ENCODE measurements at places on chromosomes 5 and 9.

DNA sequence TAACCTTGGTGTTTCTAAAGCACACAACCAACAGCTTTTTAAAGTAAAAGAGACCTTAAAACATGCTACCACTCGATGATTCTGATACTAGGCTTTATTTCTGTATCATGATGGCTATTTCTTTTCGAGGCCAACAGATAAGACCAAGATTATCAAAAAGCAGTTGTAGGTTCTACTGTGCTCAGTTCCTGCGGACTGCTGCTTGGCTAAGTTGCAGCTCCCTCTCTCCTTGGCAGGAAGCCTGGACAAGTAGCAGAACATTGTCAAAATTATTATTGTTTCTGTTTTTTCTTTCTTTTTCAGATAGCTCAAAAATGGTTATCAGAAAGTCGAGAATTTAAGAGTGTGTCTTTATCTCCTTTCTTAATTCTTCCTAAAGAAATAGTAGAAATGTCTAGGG lies 607.6 kb downstream of the PTPRD start:
- no peak for DNase-seq

DNA sequence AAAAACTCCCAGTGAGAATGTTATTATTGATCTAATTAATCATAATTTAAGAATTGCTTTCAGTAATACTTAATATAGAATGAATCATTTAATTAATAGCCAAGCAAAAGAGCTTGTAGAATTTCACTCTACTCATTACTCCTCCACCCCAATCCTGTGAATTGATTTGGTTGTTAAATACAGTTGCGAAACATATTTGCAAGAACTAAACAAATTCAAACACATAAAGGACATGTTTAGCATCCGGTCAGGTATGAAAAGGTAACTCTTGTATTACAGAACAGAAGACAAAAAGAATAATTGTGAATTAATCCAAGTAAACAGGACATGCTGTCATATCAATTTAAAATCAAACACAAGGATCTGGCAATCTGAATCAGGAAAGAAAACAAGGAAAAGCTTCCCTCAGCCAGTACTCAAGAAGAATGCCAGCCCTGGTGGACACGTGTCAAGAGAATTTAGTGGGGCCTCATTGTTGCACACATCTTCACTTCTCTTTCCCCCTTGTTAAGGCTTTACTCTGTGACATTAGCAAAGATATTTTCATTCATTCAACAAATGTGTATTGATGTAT lies 89.4 kb upstream of the SLC12A2 start:
- no peak for DNase-seq

GRCh38 chr9:133031496-133031911 lies 707 bp downstream of the GTF3C5 start:
- no peak for DNase-seq

DNA sequence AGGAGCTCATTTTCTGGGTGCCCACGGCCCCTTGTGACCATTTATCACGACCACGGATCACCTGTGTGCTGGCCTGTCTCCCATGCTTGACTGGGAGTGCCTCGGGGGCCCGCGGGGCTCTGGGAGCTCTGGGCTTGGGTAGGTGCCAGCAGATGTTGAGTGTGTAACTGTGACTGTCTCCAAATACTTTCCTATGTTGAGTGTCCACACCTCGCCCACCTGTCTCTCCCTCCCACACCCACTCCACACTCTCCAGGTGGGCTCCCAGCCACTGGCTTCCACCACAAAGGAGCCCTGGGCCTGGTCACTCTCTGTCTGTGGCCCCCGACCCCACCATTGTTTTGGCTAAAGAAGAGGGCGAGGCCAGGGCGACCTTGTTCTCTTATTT lies 196.4 kb downstream of the CDK5RAP2 start:
- DNase-seq = no peak

- DNase-seq = no peak
These were observed 572.8 kb downstream of the CCDC171 start for GRCh38 chr9:16125629-16126028.

- no peak for DNase-seq
These were observed 34.3 kb upstream of the ARL15 start for GRCh38 chr5:54344653-54345052.

DNA sequence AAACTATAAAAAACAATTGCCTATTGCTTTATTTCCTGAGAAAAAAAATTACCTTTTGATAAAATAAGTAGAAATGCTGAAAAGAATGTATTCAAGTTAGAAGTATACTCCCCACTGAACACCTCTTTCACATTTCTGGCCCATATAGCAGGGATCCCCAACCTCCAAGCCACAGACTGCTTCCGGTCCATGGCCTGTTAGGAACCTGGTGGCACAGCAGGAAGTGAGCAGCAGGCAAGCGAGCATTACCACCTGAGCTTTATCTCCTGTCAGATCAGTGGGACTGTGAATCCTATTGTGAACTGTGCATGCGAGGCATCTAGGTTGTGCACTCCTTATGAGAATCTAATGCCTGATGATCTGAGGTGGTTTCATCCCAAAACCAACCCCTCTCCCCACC lies 563.9 kb downstream of the RAB3C start:
- DNase-seq = no peak

DNA sequence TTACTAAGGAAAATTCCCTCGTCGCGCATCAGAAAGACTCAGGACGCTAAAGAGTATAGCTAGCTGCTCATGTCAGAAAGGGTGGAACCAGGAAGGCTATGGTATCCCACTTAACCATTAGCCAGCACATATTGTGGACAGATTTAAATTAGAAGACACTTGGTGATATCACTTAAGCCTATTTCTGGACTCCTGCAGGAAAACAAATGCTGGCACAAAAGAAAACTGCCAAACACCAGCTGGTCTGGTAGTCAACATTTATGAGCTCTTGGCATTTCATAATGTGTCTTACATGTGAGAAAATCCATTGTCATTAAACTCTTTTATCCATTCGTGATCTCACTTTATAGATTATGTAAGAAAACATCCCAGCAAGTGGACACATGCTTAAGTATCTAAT lies 377.4 kb downstream of the PTPRD start:
- no peak for DNase-seq

DNA sequence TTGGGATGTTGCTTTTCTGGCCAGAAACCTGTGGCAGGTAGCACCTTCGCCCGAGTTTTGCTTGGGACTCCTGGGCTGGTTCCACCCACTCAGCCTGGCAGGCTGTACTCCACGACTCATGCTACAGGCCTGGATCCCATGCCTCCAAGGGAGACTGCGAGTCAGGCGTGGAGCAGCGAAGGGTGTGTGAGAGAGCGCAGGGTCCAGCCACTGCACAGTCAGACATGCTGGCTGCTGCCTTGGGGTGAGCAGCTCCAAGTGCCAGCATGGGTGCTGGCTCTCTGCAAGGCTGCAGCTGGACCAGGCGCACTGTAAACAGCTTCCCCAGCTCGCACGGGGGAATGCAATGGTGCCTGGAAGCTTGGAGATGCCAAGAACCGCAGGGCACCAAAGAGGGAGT lies 249.6 kb upstream of the EDIL3 start:
- no peak for DNase-seq

DNA sequence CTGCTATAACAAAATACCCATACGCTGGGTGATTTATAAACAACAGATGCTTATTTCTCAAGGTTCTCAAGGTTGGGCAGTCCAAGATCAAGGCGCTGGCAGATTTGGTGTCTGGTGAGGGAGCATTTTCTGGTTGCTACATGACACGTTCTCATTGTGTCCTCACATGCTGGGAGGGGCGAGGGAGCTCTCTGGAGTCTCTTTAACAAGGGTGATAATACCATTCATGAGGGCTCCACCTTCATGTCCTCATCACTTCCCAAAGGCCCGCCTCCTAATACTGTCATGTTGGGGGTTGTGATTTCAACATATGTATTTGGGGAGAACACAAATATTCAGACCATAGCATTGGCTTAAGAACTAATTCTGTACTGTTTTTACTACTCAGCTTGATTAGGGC lies 4.6 kb downstream of the CFAP90 start:
- DNase-seq = no peak

DNA sequence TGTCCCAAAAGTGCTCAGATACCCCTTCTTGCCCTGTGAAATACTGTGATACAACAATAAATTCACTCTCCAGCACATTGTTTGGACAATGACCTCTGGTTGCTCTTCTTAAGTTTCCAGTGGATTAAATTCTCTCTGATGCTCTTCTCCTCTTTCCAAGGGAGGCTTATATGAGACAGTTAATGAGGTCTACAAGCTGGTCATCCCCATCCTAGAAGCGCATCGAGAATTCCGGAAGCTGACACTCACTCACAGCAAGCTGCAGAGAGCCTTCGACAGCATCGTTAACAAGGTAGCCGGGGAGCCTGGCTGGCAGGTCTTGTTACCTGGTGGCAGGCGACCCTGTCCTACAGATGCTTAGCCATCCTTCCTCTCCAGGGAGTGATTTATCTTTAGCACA lies 226.5 kb downstream of the DOCK8 start:
- DNase-seq = no peak

DNA sequence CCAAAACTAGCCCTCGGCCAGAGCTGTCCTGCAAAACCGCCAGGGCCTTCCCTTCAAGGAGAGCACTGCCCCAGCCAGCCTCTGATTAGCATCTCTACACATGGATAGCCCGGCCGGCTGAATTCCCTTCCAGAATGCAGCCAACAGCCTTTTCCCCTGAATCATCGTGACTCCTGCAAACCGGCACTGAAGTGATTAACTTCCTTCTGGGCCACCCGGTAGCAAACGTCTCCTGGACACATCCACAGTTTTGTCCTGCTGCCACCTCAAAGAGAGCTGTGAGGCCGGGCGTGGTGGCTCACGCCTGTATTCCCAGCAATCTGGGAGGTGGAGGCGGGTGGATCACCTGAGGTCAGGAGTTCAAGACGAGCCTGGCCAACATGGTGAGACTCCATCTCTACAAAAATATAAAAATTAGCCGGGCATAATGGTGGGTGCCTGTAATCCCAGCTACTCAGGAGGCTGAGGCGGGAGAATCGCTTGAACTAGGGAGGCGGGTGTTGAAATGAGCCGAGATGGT lies 21.1 kb upstream of the EEIG1 start:
- DNase-seq = peak; percentile 56

DNA sequence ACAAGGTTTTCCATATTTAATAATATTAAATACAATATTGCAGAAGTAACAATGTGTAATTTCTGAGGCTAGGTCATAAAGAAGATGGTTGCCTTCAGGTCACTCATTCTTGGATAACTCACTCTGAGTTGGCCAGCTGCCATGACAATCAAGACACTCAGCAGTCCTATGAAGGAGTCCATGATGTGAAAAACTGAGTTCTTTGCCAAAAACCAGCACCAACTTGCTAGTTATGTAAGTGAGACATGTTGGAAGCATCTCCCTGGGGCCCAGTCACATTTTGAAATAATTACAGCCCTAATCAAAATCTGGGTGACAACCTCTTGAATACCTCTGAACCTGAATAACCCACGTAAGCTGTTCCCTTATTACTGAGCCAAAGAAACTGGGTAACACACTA lies 453.2 kb downstream of the CDH18 start:
- no peak for DNase-seq

- no peak for DNase-seq
These were observed 454.0 kb downstream of the DIRAS2 start for GRCh38 chr9:90188656-90189055.

DNA sequence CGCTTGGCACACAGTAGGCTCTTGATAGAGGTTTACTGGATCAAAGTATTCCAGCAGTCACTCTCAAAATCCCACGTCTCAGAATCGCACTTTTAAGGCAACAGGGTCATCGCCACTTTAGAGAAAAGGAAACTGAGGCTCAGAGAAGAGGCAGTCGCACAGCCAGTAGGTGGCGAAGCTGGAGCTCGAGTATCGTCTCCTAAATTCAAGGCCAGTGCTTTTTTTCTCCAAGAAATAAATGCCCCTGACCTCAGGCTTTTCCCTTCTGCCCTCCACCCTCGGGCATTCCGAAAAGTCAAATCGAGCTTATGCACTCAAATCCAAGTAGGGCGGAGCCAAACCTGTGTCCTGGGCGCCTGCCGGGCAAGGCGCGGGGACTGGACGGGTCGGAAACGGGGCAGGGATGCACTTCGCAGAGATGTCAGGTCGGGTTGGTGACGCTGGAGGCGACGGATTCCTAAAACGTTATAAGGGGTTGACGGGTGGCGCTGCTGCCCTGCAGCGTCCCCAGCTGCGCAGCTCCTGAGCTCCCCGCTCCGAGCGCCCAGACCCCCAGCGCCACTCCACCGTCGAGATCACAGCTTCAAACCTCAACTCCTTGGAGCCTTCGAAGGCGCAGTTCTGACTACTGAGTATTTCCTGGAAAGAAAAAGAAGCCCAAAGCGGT lies 4.7 kb upstream of the FOXB2 start:
- DNase-seq = no peak

DNA sequence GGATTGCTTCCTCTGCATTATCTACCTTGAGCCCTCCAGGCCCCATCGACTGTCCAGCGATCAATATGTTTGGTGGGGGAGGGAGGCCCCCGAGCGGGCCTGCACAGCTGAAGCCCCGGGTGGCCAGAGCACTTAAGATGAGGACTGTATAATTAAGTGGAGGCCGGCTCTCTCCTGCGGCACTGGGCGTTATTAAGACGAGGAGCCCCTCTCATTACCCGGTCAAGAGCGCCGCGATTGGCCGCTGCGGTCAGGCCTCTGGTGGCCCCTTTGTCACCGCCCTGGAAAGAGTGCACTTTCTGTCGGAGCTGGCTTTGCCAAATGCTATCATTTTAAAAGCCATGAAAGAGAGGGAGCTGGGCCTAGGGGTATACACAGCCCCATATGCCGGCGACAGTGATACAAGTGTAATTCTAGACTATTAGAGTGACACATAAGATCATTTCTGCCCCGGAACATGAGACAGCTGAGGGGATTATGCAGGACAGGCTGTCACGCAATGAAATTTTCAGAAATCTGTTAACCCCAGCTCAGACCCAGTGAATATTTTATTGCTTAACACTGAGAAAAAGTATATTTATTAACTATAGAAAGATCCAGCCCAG lies 106.3 kb upstream of the IRX1 start:
- DNase-seq = no peak

- DNase-seq = no peak
These were observed 13.1 kb downstream of the CEMIP2 start for GRCh38 chr9:71755230-71755629.

DNA sequence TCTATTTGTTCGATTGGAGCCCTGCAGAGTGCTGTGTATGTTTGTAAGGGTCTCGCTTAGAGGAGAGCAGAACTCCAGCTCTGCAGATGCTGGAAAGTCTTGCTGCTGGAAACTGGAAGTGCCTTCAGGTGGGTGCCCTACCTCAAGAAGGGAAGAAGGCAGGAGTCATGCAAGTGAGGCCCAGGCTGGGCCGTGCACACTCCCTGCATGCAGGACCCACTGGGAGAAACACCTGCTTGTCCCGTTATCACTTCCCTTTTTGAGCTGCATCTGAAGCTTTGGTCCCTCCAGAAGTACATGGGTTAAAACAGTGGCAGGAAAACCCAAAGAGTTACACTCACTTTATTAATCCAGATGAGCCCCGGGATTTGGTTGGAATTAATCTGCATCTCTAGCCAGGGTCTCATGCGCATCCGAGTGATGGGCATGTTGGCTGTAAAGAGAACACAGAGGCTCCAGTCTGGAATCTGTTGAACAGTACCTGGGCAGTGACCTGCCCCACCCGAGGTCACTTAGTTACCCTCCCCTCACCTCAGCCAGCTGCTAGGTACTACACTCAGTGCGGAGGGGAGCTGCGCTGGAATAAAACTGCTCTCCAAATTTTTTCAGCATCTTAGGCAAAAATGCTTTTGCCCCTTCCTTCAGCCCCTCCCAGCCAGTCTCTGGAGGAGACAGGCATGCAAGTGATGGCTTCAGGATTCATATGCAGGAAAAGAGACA lies 1.4 kb downstream of the IRF1 start:
- peak; percentile 6 for DNase-seq

All from hepatocyte (in vitro differentiated cells).